Mesangial cell (primary cell): ENCODE measurements at places on chromosomes 11 and 22. TPM values are rescaled to one million over a fixed set of nuclear protein-coding genes. Genes with fewer than 3 reads are reported as not detected.

The LRRC4C gene
- total RNA-seq, result 0.51 TPM in 1 of 2 replicates, not detected in the other

The TRIM6 gene
- 5.1 and 6.1 TPM in 2 replicates for total RNA-seq

The CDKN1C gene
- total RNA-seq, result 28.0 and 215 TPM in 2 replicates

The KREMEN1 gene
- total RNA-seq, result 5.7 and 8.1 TPM in 2 replicates

The OR8B8 gene
- not detected in 2 replicates for total RNA-seq

The LIF gene
- 42.5 and 60.8 TPM in 2 replicates for total RNA-seq

The NTM gene
- total RNA-seq, result 21.0 and 48.8 TPM in 2 replicates

The NARS2 gene
- total RNA-seq, result 10.3 and 19.4 TPM in 2 replicates

The SRPRA gene
- 61.5 and 82.9 TPM in 2 replicates for total RNA-seq

The PRRG4 gene
- 0.16 and 1.1 TPM in 2 replicates for total RNA-seq

The ANKK1 gene
- 0.13 TPM in 1 of 2 replicates, not detected in the other for total RNA-seq

The WNT7B gene
- 33.9 and 34.6 TPM in 2 replicates for total RNA-seq

The TPCN2 gene
- total RNA-seq, result 9.8 and 10.5 TPM in 2 replicates

The GP1BB gene
- total RNA-seq, result 1.8 and 2.4 TPM in 2 replicates
